ENCODE measurements at places on chromosomes 13 and 19.
A peak's percentile ranks its signal among the peaks of the same experiment; 100 is the strongest.

DNA sequence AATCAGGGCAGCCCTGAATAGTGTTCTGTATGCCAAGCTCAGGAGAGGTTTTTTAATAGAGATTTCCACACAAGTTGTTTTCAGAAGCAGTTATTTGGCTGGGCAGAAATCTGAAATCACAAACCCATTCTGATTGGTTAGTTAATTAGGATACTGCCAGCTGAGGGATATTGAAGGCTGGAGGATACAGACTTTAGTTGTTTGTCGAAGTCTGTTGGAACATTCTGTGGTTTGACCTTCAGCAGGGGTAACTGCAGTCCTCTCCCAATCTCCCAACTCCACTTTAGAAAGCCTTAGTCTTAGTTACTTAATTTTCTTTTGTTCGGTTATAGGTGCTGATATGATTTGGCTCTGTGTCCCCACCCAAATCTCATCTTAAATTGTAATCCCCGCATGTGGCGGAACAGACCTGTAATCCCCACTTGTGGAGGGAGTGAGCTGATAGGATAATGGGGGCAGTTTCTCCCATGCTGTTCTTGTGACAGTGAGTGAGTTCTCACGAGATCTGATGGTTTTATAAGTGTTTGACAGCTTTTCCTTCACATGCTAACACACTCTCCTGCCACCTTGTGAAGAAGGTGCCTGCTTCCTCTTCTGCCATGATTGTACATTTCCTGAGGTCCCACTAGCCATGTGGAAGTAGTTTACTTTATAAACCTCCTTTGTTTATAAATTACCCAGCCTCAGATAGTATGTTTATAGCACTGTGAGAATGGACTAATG lies 169.2 kb downstream of the GPC5 start:
- no peak for DNase-seq

GRCh38 chr13:27077451-27077850 lies 94.2 kb downstream of the USP12 start:
- DNase-seq: no peak

DNA sequence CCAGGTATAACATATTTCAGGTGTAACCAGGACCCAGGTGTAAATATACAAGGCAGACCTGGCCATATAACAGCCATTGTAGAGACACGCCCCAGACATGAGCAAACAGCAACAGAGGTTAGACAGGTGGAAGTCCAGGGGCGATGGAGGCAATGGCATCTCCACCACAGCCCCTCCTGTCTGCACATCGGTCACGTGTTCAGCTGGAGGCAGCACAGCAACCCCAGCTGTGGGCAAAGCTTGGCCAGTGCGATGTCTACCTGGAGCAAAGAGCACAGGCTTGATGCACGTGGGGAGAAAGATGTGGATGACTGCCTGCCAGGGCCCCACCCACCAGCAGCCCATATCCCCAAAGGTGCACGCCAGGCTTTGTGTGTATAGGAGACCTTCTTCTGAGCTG lies 4.4 kb downstream of the CYP4F2 start:
- no peak for DNase-seq

DNA sequence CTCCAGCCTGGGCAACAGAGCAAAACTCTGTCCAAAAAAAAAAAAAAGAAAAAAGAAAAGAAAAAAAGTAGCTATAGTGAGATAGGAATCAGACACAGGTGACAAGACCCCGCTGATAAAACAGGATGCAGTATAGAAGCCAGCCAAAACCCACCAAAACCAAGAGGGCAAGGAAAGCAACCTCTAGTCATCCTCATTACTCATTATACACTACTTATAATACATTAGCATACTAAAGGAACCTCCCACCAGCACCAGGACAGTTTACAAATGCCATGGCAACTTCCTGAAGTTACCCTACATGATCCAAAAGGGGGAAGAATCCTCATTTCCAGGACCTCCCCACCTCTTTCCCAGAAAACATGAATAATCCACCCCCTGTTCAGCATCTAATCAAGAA lies 35.6 kb upstream of the UBL3 start:
- no peak for DNase-seq

- DNase-seq: no peak
These were observed 4.8 kb upstream of the SMG9 start for GRCh38 chr19:43759515-43759914.

DNA sequence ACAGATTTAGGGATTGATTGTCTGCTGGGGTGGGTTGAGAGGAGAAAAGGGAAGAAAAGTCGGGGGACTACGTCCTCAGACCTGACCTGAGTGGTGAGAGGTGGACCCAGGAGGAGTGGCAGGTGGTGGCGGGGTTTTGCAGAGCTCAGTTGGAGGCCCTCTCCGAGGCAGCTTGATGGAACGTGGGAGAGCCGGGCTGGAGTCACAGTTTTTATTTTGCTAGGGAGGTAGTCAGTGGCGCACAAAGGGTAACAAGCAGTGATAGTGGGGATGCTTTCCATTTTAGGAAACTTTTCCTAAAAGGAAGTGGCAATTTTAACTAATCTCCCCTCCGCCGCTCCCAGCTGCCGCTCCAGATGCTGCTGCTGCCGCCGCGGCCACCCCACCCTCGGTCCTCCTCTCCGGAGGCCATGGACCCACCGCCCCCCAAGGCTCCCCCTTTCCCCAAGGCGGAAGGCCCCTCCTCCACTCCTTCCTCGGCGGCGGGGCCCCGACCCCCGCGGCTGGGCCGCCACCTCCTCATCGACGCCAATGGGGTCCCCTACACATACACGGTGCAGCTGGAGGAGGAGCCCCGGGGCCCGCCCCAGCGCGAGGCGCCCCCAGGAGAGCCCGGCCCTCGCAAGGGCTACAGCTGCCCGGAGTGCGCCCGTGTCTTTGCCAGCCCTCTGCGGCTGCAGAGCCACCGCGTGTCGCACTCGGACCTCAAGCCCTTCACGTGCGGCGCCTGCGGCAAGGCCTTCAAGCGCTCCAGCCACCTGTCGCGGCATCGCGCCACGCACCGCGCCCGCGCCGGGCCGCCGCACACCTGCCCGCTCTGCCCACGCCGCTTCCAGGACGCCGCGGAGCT lies 1.1 kb upstream of the ZNF581 start:
- no peak for DNase-seq

GRCh38 chr19:3700242-3701032 lies at the start of gene PIP5K1C:
PIP5K1C (minus strand) TSS chr19:3700468; CDS start chr19:3700390, 78 bp downstream.
- peak; percentile 83 for DNase-seq

DNA sequence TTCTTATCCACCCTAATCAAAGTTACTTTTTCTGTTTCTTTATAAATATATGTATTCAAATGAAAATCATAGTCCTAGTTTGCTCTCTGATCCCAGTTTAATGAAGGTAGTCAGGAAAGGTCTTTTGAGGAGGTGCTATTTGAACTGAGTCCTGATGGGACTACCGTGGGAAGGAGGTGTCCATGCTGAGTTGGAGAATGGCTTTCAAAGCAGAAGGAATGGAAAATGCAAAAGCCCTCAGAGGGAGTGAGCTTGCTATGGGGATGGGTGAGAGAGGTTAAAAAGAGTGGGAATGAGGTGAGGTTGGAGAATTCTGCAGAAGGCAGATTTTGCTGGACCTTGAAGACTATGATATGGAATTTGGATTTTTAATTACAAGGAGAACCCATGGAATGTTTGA lies 193.6 kb downstream of the GPC6 start:
- no peak for DNase-seq

GRCh38 chr13:48653472-48653939 lies at the start of gene CYSLTR2:
CYSLTR2 (plus strand) TSS chr13:48653929; CDS start chr13:48706818, 52,889 bp downstream.
- peak; percentile 18 for DNase-seq

DNA sequence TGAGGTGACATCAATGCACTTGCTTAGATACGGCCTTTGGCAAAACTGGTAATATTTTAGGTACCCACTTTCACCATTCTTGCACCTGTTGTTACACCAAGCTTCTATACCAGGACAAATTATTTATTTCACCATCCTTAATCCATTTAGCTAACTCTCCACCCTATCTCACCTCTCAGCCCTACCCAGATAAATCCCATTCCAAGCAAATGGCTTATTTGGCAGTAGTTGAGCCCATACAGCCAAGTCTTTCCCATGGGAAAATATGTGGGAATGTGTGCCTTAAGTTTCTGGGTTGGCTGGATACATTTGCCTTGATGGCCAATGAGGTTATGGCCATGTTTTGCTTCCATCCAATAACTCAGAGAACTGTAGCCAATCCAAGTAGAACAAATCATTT lies 551.9 kb downstream of the GPC6 start:
- DNase-seq: no peak

GRCh38 chr13:99657848-99658260 lies 156.6 kb downstream of the TM9SF2 start:
- peak; percentile 26 for DNase-seq

GRCh38 chr13:113950451-113951245 lies 23.2 kb downstream of the C13orf46 start:
- no peak for DNase-seq

DNA sequence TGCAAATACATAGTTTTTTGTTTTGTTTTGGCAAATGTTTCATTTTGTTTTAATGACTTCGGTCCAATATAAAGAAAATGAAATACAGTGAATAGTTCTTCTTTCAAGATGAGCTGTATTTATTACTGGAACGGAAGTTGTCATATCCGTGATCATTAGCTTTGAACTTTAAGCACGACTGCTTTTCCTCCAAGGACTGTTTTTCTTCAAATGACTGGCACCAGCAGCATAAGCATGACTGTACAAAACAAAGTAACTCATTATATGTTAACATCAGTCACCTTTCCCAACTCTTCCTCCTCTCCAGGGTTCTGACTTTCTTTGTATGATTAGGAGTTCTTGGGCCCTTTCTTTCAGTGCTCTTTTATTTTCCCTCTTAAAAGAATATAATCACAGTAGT lies 20.5 kb downstream of the EDNRB start:
- no peak for DNase-seq

DNA sequence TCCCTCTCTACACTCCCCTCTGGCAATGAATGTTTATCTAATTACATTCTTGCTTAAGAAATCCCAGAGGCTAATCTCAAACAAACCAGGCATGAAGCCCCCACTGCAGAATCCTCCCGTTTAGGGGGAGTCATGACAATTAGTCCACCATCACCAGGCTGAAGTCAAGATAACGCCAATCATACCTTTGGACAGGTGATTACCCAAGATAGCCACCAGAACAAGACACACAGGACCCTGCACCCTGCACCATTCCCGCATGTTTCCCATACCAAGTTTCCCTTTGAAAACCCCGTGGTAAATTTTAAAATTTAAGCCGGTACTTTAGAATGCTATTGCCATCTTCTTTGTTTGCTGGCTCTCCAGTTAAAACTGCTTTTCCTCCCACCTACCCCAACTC lies 64.8 kb upstream of the XPO4 start:
- no peak for DNase-seq

GRCh38 chr13:113049981-113050380 lies 55.6 kb upstream of the F7 start:
- DNase-seq: no peak

- no peak for DNase-seq
These were observed 517.2 kb upstream of the SLITRK1 start for GRCh38 chr13:84399320-84400085.

GRCh38 chr13:31595563-31595962 lies 143.8 kb upstream of the RXFP2 start:
- no peak for DNase-seq

GRCh38 chr19:56111601-56112312 lies 9.3 kb downstream of the ZNF787 start:
- DNase-seq: no peak

GRCh38 chr13:33799950-33800592 lies 17.9 kb upstream of the RFC3 start:
- no peak for DNase-seq

DNA sequence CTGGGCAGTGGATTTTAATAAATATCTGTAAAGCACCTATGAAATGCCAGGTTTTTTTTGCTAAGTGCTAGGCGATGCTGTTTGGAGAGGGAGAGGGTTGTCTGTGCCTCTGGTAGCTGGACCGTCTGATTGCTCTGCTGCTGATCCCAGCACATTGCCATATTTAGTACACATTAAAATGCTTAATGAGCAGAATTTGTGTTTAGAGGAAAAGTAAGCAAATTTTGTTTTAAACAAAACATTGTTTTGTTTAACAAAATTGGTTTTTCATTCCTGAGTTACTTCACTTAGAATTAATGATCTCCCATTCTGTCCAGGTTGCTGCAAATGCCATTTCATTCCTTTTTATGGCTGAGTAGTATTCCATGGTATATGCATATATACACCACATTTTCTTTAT lies 85.2 kb downstream of the LMO7 start:
- no peak for DNase-seq

GRCh38 chr19:3722443-3723109 lies 14.4 kb downstream of the TJP3 start:
- no peak for DNase-seq

- no peak for DNase-seq
These were observed at the start of gene CNOT3 for GRCh38 chr19:54137699-54138488. CNOT3 (plus strand) TSS chr19:54137762; CDS start chr19:54142979, 5,217 bp downstream.

- no peak for DNase-seq
These were observed 187.8 kb upstream of the SPRY2 start for GRCh38 chr13:80528733-80529132.

- no peak for DNase-seq
These were observed 466.7 kb downstream of the MYO16 start for GRCh38 chr13:109096101-109096500.

- no peak for DNase-seq
These were observed 5.3 kb downstream of the CCDC70 start for GRCh38 chr13:51867062-51867461.

DNA sequence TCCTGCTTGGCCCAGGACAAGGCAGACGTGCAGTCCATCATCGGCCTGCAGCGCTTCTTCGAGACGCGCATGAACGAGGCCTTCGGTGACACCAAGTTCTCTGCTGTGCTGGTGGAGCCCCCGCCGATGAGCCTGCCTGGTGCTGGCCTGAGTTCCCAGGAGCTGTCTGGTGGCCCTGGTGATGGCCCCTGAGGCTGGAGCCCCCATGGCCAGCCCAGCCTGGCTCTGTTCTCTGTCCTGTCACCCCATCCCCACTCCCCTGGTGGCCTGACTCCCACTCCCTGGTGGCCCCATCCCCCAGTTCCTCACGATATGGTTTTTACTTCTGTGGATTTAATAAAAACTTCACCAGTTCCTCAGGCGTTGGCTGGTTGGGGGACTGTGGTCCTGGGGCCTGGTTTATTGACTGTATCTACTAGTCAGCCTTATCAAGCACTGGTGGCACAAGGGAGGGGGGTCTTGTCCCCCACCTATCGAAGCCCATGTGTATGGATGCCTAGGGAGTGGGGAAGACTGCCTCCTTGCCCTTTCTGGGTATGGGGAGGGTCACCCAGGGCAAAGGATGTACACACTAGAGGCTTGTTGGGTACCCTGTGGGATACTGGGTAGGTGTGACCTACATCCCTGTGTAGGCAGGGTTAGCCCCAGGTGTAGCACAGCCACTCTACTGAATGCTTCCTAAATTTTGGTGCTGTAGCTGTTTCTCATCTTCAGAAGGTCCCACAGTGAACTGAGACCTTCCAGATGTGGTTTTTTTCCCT lies 4.4 kb downstream of the CHMP2A start:
- no peak for DNase-seq
